ENCODE measurements at places on chromosomes 16 and 17. TPM values are rescaled to one million over a fixed set of nuclear protein-coding genes. Genes with fewer than 3 reads are reported as not detected.

DNA sequence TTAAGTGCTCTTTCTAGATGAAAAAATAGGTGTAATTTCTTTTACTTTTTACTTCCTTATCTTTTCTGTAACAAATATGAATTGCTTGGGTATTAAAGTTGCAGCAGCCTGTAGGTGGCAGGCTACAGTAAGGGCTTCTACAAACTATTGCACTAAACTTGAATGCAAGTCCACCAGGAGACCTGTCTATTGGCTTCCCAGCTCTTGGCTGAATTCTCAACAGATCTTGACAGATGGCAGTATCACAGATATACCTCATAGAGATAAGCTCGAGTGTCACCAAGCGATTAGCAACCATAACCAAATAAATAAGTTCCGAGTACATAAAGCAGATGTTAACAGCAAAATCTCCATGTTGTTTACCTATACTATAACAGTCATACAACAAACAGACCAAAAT lies 5.9 kb downstream of the BBS2 start:
- no peaks in the 10 kb centered on the region for H3K27me3 ChIP-seq
- peaks cover 35% of the 10 kb centered on the region for H3K36me3 ChIP-seq
- no peak overlapping the region for H3K4me3 ChIP-seq
- H3K27ac ChIP-seq, result no peak overlapping the region

DNA sequence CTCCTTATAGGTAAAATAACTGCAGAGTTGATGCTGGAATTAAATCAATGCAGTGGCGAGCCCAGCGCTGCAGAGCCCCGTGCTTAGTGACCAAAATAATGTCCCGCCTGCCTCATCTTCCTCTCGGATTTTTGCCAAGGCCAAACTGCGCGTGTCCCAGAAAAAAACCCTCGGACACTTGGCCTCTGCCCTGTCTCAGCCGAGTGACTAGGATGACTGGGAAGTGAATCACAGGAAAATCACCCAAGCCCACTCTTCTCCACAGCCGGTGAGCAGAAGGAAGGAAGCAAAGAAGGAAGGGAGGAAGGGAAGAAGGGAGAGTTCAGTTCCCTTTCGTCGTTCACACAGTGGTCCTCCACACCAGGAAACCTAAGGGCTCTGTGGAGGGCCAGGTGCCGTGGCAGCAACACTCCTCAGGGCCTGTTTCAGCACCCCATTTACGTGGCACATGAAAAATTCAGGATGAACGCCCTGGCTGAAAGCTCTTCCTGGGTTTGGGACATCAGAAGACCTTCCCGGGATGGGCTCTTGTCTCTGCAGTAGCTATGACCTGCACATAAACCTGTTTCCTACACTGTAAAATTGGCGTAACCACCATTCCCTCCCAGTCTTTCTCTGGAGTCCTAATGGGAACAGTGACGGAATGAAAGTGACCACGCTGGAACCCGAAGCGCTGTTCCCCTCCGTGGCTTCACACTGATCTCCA lies 25.4 kb upstream of the HOXB13 start:
- no peak overlapping the region for H3K27ac ChIP-seq
- DNase-seq, result no peak
- peaks cover 74% of the 10 kb centered on the region for H3K27me3 ChIP-seq
- H3K4me3 ChIP-seq, result no peak overlapping the region
- H3K4me1 ChIP-seq, result peaks cover 19% of the 10 kb centered on the region

DNA sequence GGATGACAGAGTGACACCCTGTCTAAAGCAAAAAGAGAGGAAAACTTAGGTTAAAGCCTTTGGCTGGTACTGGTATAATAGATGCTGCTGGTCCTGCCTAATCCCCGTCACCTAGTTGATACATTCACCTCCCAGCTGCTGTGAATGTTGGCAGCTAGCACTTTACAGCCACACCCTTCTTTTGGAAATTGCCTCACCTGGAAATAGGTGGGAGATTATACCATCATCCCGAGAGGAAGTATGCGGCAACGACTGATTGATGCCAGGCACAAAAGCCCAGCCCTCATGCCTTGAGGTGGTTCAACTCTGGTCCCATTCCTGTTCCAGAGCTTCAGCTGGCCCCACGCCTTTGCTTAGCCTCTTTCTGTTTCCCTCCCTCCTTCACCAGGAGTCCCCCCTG lies 53.2 kb upstream of the SIAH1 start:
- DNase-seq, result no peak
- H3K4me1 ChIP-seq, result no peaks in the 10 kb centered on the region
- no peaks in the 10 kb centered on the region for H3K36me3 ChIP-seq
- H3K27ac ChIP-seq, result no peak overlapping the region
- no peak overlapping the region for H3K4me3 ChIP-seq
- no peaks in the 10 kb centered on the region for H3K27me3 ChIP-seq

DNA sequence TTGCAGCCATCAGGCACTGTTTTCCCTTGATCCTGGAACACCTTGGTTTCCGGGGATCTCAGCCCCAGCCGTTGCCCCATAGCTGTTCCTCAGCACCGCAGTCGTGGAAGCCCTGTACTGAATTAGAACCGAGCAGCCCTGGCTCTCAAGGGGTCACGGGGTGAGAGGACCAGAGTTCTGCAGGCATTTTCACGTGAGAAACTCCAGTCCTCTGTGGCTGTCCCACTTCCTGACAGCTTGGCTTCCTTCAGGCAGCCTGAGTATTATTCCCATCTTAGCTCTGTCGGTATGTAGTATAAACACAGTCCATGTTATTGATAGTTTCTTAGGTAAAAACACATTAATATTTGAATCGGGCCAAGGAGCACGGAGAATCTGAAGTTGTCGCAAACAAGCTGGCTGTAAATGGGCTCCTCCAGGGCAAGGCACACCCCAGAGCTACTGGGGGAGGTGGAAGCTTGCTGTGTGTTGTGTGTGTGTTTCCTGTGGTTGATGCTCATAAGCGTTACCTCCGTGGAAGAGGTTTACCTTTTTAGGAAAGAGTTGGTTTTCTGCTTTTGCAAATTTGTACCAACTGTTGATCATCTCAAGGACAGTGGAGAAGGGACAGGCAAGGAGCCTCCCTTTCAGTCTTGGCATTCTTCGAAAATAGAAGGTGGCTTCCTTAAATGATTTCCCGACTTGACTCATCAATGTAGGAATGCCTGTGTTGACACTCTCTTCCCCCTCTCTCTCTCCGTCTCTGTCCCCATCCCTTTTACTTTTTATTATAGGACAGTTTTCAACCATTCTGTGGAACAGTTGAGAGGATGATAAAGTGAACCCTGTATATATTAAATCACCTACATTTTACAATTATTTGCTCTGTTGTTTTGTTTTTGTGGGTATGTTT lies 208.9 kb upstream of the CHMP6 start:
- peak overlapping the region; percentile 78 for H3K27ac ChIP-seq
- DNase-seq, result no peak
- no peak overlapping the region for H3K4me3 ChIP-seq
- peaks cover 59% of the 10 kb centered on the region for H3K4me1 ChIP-seq
- H3K36me3 ChIP-seq, result peaks cover 10% of the 10 kb centered on the region

DNA sequence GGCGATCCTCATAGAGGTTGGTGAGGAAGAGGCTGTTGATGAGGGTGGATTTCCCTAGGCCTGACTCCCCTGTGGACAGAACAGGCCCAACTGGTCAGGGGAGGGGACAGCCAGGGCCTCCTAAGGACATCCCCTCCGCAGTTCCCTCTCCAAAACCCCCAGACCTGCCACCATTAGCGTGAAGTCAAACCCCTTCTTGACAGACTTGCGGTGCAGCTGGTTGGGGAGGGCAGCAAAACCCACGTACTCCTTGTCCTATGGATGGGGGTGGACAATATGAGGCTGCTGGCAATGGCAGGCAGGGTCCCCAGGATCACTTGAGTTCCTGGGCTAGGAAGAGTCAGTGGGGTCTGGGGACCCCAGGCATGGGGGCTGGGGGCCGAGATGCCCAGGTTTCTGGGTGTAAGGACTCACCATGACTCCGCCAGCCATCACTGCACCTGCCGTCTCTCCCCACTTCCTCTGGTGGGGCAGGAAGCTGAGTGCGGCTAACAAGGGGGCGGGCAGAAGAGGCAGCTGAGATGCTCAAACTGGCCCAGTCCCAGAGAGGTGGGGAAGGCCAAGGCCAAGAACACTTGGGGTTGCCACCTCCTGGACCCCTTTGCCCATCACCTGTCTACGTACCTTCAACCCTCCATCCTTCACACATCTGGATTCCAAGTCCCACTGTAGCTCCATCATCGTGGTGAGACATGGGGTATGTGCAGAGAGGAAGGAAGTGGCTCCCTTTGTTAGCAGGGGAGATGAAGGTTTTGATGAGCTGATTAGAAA lies at the start of gene SEPTIN1:
SEPTIN1 (minus strand) TSS at position 451 of the 771 bp plus-strand sequence; CDS start at position 432, 19 bp downstream.
- H3K4me3 ChIP-seq, result no peak within 1 kb of the TSS
- no peaks in the 10 kb centered on the region for H3K36me3 ChIP-seq
- H3K27me3 ChIP-seq, result no peaks in the 10 kb centered on the region
- peaks cover 20% of the 10 kb centered on the region for H3K4me1 ChIP-seq

- peak overlapping the region; percentile 2 for H3K27ac ChIP-seq
- H3K27me3 ChIP-seq, result no peaks in the 10 kb centered on the region
- no peak overlapping the region for H3K4me3 ChIP-seq
- no peak for DNase-seq
Observed at GRCh38 chr17:66508896-66509844, 206.8 kb downstream of the PRKCA start.

- no peak overlapping the region for H3K4me3 ChIP-seq
- no peak overlapping the region for H3K27ac ChIP-seq
- peaks cover 25% of the 10 kb centered on the region for H3K4me1 ChIP-seq
- DNase-seq, result no peak
Observed at GRCh38 chr16:58614212-58614611, 15.4 kb downstream of the CNOT1 start.

- no peak for DNase-seq
- H3K4me3 ChIP-seq, result no peak overlapping the region
- H3K36me3 ChIP-seq, result no peaks in the 10 kb centered on the region
- peaks cover 14% of the 10 kb centered on the region for H3K4me1 ChIP-seq
- H3K27ac ChIP-seq, result no peak overlapping the region
- H3K27me3 ChIP-seq, result no peaks in the 10 kb centered on the region
Observed at GRCh38 chr17:21258593-21258992, 5.4 kb upstream of the NATD1 start.

DNA sequence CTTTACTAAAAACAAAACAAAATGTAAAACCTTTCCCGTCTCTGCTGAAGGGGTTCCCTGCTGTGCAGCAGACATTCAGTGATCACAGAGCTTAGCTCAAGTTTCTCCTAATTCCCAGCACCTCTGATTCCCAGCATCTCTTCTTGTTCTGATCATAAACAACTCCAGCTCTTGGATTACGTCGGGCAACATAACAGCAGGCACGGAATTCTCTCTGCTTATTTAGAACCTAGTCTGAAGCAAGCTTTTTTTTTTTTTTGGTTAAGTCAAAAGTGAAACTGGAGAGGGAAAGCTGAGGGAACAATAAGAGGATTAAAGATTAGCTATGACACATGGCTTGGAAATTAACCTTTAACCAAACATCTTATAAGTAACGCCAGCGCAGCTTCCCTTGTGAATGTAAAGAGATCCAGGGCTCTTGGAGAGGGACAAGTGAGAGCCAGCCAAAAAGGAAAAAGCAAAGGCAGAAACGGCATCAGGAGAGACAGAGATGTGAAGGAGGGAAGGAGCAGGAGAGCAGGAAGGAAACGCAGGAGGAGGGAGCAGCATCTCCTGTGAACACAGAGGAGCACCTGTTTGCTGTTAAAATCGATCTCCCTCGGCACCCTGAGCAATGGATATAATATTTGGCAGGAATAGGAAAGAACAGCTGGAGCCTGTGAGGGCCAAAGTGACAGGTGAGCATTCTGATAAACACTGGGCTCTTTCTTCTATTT lies at the start of gene BCO1:
BCO1 (plus strand) TSS at position 394 of the 716 bp plus-strand sequence; CDS start at position 614, 220 bp downstream.
- peaks cover 9% of the 10 kb centered on the region for H3K4me1 ChIP-seq
- H3K4me3 ChIP-seq, result peak within 1 kb of the TSS; percentile 39
- no peaks in the 10 kb centered on the region for H3K36me3 ChIP-seq
- peak within 1 kb of the TSS; percentile 74 for H3K27ac ChIP-seq
- no peak for DNase-seq

- H3K4me1 ChIP-seq, result peaks cover 84% of the 10 kb centered on the region
- peak within 1 kb of the TSS; percentile 97 for H3K27ac ChIP-seq
- no peaks in the 10 kb centered on the region for H3K27me3 ChIP-seq
- peaks cover 29% of the 10 kb centered on the region for H3K36me3 ChIP-seq
- DNase-seq, result no peak
- H3K4me3 ChIP-seq, result peak within 1 kb of the TSS; percentile 89
Observed at GRCh38 chr17:39197380-39198185, at the start of gene CACNB1. Gene CACNB1, minus strand, starts transcription at chr17:39197669. Its CDS starts 174 bp downstream, at chr17:39197495.

DNA sequence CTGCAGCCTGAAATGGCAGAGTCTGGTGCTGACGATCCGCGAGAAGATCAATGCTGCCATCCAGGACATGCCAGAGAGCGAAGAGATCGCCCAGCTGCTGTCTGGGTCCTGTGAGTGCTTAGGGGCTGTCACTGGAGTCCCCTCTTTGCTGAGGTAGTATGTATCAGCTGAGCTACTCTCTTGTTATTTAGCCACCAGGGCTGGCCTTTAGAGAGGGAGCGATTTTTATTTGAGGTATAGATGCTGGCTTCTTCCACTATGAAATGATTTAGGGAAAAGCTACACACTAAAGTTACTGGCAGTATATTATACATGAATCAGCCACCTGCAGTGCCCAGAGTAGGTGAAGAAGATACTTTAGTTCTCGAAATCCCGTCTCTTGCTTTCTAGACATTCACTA lies 2.6 kb downstream of the CDK5RAP3 start:
- peaks cover 21% of the 10 kb centered on the region for H3K4me1 ChIP-seq
- peaks cover 4% of the 10 kb centered on the region for H3K27me3 ChIP-seq
- no peak overlapping the region for H3K4me3 ChIP-seq
- DNase-seq, result no peak
- H3K27ac ChIP-seq, result no peak overlapping the region

DNA sequence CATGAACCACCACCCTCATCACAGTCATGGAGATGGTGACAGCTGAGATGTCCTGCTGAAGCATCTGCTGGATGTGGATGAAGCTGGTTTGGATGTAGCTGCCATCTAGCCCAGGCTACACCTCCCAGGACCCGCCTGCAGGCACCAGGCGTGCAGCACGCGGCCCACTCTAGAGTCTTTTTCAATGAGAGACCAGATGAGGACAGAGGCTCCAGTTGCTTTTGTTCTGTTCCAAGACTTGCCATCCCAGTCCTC lies 102.1 kb downstream of the ZNF778 start:
- no peak overlapping the region for H3K4me3 ChIP-seq
- peak overlapping the region; percentile 64 for H3K27ac ChIP-seq
- H3K4me1 ChIP-seq, result peaks cover 98% of the 10 kb centered on the region
- no peak for DNase-seq
- no peaks in the 10 kb centered on the region for H3K36me3 ChIP-seq

DNA sequence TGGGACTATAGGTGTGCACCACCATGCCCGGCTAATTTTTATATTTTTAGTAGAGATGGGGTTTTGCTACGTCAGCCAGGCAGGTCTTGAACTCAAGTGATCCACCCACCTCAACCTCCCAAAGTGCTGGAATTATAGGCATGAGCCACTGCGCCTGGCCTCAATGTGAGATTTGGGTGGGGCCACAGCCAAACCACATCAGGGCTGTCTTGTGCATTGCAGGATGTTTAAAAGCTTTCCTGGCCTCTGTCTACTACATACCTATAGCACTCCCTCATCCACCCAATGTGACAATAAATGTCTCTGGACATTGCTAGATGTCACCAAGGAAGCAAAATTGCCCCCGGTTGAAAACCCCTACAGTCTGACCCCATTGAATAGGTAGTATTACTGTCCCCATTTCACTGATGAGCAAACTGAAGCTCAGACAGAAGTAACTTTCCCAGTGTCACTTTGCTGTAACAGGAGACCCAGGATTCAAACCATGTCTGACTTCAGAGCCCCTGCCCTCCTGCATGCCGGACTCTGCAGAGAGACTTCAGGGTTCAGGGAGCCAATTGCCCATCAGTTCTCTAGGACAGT lies 3.6 kb upstream of the MAP3K14 start:
- no peaks in the 10 kb centered on the region for H3K36me3 ChIP-seq
- peaks cover 31% of the 10 kb centered on the region for H3K4me1 ChIP-seq
- H3K27me3 ChIP-seq, result no peaks in the 10 kb centered on the region
- H3K4me3 ChIP-seq, result no peak overlapping the region

EVI2A gene
- total RNA-seq, result 3.2 TPM

FOXC2 gene
- 0.71 TPM for total RNA-seq

KREMEN2 gene
- not detected for total RNA-seq
